ENCODE measurements at places on chromosomes 5 and 9. TPM values are rescaled to one million over a fixed set of nuclear protein-coding genes. Genes with fewer than 3 reads are reported as not detected.

- no peak for DNase-seq
Measured at GRCh38 chr5:68550015-68550414, 334.5 kb downstream of the PIK3R1 start.

DNA sequence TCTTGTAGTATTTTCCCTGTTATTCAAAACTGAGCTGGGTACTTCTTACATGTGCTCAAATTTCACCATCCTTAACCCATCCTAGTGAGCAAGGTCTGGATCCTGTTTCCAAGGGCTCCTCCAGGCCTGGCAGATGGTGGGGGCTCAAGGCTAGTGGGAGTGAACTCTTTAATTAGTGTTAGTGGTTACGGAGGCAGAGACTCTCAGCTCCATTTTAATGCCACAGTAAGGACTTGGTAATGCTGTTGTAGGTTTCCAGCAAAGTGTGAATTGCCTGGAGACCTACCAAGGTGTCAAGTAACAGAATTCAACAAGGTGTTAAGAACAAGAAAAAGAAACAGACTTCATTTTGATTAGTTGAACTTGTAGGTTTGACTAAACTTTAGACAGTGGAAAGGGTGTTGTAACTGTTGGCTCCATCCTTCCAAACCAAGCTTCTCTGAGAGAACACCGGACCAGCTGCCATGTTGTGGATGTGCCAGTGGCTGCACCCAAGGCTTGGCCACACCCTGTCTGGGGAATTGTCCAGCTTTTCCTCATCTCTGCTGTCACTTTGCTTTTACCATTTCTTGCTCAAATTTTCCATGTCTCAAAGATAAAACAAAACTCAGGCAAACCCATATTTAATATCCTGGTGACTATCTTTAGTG is 98.7 kb downstream of the ADCY2 start:
- DNase-seq: no peak

GRCh38 chr5:96855031-96855872 is 21.0 kb upstream of the ERAP2 start:
- peak; percentile 12 for DNase-seq

- no peak for DNase-seq
Measured at GRCh38 chr5:33227746-33228145, 213.0 kb upstream of the TARS1 start.

- DNase-seq: no peak
Measured at GRCh38 chr5:116964438-116964837, 389.8 kb upstream of the SEMA6A start.

DNA sequence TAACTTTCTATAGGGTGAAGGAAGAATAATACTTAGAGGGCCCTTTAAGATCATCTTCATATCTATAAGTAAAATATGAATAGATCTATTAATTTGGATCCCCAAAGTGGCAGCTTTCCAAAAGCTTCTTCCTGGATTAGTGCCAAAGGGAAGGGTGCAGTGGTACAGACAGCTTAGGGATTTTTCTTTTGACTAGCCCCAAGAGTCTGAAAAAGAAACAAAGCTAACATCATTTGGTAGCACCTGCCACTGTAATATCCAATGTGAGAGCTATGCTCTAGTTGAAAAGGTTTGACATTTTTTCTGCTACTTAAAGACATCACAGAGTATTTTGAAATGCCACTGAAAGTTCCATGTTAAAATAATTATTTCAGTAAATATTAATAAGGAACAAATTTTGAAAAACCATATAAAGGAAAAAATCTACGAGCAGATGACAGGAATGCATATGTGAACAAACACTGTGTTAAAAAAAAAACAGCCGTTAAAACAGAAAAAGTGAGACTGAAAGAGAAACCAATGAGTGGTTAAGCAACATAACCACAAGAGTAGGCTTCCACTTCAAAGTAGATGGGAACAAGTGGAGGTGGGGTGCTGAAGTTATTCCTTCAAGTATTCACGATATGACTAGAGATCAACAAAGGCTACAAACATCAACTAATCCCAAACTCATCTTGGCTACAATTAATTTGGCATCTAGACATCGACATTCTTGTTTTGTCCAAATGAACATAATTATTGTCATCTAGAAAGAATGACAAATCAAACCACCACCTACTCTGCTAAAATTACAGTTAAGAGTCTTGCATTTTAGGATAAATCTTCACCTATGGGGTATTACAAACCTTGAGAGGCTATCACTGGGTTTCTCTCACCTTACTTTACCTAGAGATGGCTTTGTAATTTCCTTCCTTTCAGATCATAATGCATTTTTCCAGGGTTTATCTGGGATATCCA is 137.5 kb downstream of the CPLANE1 start:
- no peak for DNase-seq

DNA sequence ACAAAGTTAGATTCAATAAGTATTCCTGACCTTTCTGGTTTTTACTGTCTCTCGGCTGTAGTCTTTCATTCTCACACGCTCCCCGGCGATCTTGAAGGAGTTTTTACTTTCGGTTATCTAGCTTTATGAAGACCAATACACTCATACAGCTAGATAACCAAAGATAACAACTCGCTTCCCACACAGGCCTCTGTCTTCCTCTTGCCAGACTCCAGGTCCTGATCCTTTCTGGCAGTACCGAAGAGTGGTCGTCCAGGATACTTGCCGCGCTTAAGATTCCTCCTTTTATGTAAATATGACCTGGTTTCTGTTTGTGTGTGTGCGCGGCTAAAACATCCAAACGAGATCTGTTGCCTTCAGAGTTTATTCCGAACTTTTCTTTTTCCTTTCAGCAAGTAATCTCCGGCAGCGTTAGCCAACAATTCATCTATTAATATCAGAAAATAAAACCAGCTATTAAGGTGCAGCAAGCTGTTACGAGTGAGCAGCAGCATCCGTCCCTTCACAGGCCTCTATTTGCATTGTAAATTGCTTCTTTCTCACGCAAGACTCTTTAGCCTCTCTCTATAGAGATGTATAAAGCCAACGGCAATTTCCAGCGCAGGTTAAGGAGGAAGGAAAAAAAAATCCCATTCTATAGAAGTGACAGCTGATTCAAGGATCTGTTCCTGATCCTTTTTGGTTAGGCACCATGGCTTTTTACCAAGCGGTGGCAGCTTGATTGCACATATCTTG is 216.1 kb downstream of the MEF2C start:
- peak; percentile 33 for DNase-seq

DNA sequence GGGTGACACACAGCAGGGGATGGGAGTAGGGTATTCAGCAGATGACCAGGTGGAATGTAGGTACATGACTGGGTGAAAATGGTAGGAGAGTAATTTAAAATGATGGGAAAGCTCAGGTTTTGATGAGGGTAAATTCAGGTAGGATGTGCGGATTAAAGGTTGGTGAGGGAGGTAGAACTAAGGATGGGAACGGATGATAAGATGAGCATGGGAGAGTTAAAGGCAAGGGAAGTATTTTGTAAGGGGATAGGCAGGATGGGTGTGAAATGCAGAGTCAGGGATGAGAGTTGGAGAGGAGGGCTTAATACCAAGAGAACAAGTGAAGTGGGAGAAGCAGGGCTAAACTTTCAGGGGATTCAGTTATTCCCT is 1.5 kb downstream of the TLN1 start:
- no peak for DNase-seq

DNA sequence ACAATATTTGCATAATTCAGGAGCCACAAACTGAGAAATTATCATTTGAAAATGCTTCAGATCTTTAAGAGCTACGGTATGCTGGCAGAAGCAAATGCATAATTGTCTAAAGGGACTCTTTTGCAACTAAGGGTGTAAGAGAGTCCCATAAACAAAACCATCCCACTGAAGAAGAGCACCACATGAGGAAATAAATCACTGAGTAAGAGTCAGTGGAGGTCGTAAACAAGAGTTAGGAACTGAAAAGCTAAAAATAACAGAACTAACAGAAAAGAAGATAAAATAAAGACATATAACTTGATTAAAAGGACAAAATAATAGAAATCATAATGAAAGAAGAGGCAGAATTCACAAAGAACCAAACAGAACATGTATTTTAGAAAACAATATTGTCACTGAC is 3.5 kb upstream of the SMC2 start:
- no peak for DNase-seq

DNA sequence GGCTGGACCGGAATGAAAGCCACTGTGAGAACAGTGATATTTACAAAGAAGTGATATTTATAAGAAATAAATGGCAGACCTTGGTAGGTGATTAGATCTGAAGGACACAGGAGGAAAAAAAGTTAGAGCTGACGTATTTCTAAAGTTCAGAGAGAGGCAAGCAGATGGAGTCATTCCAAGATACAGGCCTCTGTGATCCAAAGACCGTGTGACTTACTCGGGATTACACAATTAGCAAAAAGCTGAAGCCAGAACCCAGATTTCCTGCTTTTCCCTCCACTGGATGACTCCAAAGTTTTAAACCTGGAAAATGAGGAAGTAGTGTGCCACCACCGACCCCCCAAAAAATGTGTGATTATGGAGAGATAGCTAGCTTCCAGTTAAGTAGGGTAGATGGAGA is 3.1 kb upstream of the DOCK8 start:
- DNase-seq: peak; percentile 44

- DNase-seq: no peak
Measured at GRCh38 chr5:80963521-80963895, 3.3 kb downstream of the RASGRF2 start.

The NEUROG1 gene
- not detected for total RNA-seq

The GNA14 gene
- total RNA-seq: 6.1 TPM

The ZNF454 gene
- total RNA-seq: 0.18 TPM

The PCSK1 gene
- total RNA-seq: 0.45 TPM

The FBN2 gene
- total RNA-seq: 45.1 TPM

The PCDHGB5 gene
- 8.5 TPM for total RNA-seq

The TXNDC8 gene
- total RNA-seq: not detected

The DOCK8 gene
- 0.18 TPM for total RNA-seq

All from fibroblast of the aortic adventitia (primary cell).